ENCODE measurements at places on chromosomes 16 and 17.

GRCh38 chr17:13931111-13931526, 138.2 kb upstream of the COX10 start:
- DNase-seq, result no peak

GRCh38 chr17:61410141-61411010, 10.7 kb downstream of the TBX2 start:
- DNase-seq, result peak; percentile 79

DNA sequence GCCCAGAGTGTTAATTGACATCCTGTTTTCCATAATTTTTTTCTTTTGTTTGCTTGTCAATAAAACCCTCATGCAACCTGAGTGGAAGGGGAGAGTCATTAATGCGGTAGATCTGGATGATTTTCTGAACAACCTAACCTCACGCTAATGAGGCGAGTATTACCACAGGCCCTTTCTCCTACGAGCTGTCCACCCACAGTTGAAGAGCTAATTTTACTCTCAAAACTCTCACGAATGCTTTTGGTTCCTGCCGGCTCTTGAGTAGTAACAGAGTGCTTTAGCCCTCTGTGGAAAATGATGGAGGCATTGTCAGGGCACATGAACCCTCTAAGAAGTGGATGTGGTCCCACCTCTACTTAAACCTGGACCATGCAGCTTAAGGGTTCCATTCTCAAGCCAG, 491.3 kb upstream of the RBFOX1 start:
- no peak for DNase-seq

GRCh38 chr16:57413301-57413730, 8.7 kb downstream of the CCL17 start:
- no peak for DNase-seq

- DNase-seq, result no peak
Measured at GRCh38 chr16:15770107-15770506, 86.7 kb downstream of the MYH11 start.

- DNase-seq, result no peak
Measured at GRCh38 chr16:683396-684070, 601 bp downstream of the JMJD8 start.

DNA sequence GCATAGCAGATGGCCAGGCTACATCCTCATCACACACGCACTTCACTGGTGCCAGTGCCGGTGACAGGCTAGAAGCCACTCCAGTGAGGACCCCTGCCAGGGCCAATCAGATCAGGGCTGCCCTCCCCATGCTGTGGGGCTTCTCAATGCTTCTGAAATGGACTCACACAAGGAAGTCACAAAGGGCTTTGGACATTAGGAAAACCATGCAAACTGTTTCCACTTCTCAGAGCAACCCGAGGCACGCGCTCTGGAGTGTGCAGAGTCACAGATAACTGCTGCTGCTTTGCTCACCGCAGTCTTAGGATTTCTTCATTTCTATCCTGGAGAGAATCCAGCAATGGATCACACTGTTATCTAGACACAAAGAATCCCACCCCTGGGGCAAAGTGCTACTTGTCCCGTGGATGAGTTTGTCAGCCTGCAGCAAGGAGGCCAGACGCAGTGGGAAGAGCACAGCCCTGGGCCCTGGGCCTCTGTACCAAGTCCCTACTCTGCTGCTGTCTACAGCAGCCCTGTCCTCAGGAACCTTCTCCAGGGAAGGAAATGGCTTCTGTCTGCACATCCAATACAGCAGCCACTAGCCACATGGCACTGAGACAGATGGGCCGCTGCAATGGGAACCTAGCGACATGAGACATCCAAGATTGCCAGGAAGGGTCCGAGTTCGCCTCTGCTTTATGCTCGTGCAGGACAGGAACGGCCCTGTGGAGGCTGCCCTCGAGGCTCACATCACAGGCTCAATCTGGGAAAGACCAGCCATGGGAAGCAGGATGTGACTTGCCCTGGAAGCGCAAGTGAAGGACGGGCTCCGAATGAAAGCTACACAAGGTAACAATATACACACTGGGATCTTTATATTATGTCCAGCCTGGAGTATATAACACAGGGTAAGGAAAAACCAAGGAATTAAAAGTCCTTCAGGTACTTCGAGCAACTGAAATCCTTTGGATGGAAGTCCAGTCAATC, 169.3 kb downstream of the ZFHX3 start:
- DNase-seq, result no peak

DNA sequence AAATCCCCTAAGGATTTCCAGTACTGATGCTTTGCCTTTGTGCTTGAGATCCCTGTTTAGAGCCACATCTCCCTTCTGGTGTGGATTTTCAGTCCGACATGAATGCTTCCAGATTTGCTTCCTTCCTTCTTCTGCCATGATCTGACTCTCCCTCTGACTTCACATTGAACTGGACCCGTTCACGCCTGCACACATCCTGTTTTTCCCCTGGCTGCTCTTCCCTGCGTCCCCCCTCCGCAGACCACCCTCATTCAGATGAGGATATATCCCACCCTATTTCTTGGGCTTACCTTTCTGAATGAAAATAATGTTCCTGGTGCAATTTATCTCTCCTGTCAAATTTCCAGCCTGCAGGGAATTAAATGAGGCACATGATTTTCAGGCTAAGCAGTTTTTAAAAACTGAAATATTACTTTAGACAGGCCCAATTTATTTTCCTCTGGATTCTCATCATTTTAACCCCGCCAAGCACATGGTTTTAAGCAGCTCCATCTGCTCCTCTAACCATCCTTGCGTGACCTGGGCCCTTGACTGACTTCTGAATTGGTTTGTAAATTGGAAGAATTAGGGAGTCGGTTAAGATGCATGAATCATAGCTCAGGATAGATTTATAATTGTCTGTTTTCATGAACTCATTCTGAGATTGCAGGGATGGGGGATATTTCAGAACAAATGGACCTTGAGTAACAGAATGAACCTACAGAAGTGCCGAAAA, 59.2 kb downstream of the BMERB1 start:
- DNase-seq, result no peak

GRCh38 chr17:16287563-16288027, 65.7 kb downstream of the CENPV start:
- no peak for DNase-seq

Data from stimulated activated naive CD8-positive, alpha-beta T cell treated with anti-CD3 and anti-CD28 coated beads, Interleukin-15, amount 100 ng/mL, for 72 hours (primary cell).